ENCODE measurements at places on chromosomes 1 and 21.

DNA sequence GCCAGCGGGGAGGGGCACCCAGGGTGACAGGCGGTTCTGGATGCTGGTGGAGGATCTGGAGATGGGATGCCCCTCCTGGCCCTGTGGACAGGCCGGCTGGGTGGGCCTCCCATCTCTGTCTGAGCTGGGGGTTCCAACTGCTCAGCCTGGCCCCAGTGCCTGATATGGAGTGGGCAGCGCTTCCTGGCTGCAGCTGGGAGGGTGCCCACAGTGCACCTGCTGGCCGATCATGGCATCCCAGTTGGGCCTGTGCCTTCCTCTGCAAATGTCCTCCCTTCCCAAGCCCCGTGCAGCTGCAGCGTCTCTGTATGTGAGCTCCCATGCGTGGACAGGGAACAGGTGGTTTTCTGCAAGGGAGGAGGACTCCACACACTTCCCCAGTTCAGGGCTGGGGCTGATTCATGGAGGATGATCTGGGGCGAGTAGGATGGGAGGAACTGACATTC, 2.1 kb downstream of the PFKL start:
- no peak for DNase-seq

DNA sequence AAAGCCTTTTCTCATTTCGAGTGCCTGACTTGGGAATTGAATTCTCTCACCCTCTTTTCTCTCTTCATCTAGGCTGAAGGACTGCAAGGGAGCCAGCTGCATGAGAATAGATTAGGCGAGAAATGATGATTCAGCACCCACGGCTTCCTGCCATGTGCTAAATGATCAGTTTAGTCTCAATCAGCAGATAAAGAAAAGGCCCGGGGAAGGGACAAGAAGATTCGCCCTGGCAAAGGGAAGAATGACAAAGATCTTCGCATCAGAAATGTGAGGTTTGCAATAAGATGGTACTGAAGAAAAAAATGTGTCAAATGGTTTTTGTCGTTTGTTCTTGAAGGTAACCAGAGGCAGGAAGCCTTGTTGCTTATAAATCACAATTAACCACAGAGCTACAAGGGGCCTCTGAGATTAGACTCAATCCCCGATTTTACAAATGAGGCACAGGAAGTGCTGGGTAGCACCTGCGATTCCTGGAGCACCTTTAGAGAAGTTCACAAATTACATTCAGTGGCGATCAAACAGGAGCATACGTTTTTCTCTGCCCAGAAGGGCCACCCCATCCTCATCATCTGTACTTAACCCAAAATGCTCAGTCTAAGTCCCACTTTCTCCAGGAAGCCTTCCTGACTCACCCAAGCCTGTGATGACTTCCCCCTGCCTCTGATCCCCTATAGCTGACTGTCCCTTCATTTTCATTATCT, 183.4 kb downstream of the ZNF281 start:
- DNase-seq, result no peak

DNA sequence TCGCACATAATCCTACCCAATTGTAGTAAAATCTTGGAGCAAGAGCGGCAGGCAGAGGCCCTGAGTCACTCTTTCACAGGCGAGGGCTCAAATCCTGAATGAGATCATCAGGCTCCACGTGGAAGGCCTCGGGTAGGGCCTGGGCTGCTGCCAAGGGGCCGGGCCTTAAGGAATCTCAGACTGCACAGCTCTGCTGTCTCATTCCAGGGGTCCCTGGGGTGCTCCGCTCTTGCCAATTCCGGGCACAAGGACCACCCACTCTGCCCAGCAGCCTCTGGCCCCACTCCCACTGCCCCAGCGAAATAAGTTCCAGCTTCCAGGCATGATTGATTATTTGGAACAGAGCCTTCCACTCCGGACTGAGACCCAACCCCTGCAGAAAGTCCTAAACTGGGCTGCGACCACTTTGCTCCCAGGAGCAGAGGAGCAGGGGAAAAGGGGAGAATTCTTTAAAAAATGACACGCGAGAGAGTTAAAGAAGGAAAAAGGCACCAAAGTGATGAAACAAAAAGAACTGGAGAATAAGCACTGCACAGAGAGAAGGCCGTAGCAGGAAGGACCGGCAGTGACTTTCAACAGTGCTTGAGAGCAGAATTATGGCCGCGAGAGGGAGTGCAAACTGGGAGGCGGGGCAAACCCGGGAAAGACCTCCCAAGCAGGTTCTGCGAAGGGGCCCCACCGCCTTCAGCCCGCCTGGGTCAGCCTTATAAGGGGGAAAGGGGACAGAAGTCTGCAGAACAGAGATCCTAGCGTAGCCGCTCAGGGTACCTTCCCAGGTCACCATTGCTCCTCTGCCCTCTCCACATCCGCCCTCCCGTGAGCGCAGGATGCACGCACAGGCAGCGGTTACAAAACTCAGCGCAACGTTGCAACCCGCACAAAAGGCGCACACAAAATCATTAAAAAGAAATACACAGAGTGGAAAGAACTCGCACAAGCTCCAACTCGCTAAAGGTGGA, 2.0 kb downstream of the ADAMTS1 start:
- peak; percentile 97 for DNase-seq

DNA sequence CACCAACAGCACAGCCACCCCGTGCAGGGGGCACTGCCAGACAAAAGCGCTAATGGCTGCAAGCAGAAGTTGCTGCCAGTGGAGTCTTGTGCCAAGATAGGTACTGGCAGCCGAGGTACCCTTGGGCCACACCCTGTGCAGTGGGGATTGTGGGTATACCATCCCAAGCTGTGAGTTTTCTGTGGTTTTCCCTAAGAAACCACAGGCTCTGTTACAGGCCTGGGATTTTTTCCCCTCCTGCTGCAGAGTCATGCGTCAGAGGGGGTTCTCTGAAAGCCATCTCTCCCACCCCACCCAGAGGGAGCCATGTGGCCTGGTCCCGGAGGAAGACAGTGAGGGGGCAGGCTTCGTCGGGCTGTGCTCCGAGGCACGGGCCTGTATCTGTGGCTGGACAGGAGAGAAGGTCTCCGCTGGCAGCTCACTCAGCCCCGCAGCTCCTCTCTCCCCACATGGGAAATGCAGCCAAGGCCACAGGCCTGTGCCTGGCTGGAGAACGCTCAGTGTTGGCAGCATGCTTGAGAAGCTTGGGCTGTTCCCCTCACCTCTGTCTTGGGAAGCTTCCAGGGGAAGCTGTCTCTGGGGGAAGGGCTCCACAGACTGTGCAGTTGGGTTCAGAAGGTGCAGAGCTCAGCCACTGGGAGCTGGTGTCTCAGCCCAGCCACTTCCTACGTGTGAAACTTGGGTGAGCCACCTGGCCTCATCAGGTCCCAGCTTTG, 42.5 kb downstream of the NEK2 start:
- peak; percentile 92 for DNase-seq

GRCh38 chr21:44885615-44886014, 12.1 kb upstream of the PTTG1IP start:
- DNase-seq, result no peak

GRCh38 chr1:227390525-227390924, 72.2 kb upstream of the CDC42BPA start:
- DNase-seq, result no peak

DNA sequence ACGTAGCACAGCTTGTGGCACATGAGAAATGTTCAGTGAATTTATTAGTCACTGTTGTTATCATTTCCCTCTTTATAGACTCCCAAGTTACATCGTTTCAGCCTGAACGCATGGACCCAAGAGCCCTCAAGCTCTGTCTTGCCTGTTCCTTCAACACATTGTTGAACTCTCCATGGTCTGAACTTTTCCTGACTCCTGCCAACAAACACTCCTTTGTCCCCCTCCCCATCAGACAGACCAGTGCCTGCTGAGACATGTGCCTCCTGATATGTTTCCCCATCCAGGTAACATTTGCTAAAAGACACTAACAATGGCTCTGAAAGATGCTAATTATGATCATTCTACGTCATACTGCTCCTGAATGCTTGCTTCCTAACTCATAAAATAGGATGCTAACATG, 108.7 kb upstream of the NFIA start:
- DNase-seq, result no peak

- DNase-seq, result no peak
Measured at GRCh38 chr21:26157801-26158200, 12.8 kb downstream of the APP start.

- no peak for DNase-seq
Measured at GRCh38 chr1:26032656-26033357, 11.2 kb downstream of the EXTL1 start.

- no peak for DNase-seq
Measured at GRCh38 chr1:228037401-228038386, 30.9 kb downstream of the WNT3A start.

- DNase-seq, result no peak
Measured at GRCh38 chr1:60747353-60747752, 335.0 kb upstream of the NFIA start.

- no peak for DNase-seq
Measured at GRCh38 chr1:172135076-172135672, 285.3 kb upstream of the C1orf105 start.

DNA sequence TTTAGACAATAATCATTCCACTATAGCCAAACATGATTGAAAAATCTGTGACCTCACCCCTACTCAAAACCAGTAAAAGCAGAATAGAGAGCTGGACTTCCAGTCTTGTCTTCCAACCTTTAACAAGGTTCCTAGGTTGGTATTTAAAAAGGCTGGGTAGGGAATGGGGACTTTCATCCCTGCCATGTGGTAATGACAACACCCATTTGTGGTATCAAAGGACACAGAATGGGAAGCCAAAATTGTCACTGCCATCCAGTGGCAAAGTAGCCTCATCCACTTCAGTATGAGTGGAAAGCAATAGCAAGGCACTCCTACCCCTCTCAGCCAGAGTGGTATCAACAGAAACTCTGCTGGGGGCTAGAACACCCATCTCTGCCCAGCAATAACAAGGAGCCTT, 33.9 kb downstream of the UCHL5 start:
- DNase-seq, result no peak

- no peak for DNase-seq
Measured at GRCh38 chr1:245926888-245927287, 580.2 kb downstream of the SMYD3 start.

DNA sequence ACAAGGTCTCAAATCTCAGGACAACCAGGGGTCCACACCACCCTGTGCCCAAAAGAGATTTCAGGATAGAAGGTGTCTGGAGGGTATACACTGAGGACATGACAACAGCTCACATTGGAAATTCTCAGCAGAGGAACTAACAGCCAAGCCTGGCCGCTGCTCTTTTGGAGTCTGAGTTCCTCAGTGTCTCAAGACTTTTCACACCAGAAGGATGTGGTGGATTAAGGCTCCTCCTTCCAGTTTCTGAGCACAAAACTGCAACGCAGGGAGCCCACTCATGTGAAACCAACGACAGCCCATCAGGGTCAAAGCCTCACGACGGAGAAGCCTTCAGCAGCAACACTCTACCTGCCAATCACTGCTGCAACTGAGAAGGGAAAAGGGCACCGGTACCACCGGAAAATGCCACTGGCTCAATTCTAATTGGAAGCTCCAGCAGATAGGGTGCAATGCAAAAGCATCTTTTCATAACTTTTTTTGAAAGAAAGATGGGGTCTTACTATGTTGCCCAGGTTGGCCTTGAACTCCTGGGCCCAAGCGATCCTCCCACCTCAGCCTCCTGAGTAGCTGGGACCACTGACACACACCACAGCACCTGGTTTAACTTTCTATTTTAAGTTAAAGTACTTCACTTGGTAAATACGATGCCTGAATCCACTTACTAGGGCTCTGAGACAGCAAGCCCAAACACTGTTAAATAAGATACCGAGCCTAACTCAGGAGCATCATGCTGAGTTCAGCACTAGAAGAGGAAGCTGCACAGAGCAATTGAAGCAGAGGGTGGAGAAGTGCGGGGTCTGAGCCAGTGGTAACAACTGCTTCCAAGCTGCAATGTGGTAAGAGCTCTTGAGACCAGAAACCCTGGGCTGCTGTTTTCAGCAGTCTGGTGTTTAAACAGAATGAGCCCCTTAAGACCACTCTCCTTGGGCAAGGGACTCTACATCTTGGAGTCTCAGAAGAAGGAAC, 7.8 kb downstream of the CAPZB start:
- DNase-seq, result no peak

- no peak for DNase-seq
Measured at GRCh38 chr1:172431204-172431603, 10.7 kb downstream of the C1orf105 start.

DNA sequence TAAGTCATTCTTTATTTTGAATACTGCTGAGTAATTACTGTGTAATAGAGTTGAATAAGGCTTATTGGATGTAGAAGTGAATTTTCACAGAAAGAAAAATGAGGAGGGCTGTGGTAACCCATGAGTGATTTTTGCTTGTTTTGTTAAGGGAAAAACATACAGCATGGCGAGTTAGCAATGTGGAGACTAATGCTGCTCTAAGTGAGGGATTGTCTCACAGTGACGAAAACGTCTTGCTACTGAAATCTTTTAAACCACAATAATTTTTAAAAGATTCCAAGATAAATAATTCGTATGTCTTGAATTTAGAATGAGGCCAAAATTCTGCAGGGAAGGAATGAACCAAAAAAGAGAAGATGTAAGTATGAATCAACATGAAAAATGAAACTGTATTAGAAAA, 16.2 kb upstream of the PLA2G4A start:
- DNase-seq, result no peak

DNA sequence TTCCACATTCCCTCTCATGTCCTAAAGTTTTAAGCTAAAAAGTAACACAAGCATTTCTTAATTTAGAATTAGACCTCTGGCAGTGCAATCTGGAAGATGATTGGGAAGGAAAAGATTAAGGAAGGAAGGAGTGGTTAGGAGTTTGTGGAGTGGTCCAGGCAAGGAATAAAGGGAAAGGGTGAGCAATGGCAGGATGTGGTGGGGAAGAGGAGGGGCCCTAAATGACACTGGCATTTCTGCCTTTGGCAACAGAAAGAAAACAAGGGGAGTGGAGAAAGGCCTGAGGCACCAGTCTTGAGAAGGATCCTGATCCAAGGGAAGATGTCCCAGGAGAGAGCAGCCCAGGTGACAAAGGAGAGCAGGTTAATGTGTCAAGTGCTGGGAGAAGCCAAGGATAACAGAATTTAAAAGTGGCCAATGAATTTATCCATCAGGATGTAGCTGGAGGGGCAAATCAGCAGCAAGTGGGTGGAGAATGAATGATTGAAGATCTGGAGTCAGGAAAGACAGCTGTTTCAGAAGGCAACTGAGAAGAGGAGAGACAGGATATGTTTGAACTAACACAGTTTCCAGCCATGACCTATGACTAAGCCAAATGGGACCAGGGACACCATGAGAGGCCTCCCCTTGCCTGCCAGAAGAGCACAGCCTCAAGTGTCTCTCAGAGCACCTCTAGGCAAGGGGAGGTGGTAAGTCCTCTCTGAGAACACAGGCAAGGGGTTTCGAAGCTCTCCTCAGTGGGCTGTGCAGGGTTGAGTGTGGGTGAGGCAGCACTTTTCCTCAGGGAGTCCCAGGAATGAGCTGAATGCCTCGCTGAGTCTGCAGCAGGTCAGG, 20.9 kb upstream of the LY9 start:
- DNase-seq, result peak; percentile 40

- DNase-seq, result peak; percentile 33
Measured at GRCh38 chr1:117237726-117238381, 27.1 kb upstream of the VTCN1 start.

GRCh38 chr1:208180421-208180820, 63.8 kb downstream of the PLXNA2 start:
- DNase-seq, result no peak

- no peak for DNase-seq
Measured at GRCh38 chr21:42277593-42277992, 37.6 kb downstream of the TFF3 start.

GRCh38 chr1:93463960-93464359, 16.0 kb downstream of the FNBP1L start:
- DNase-seq, result no peak

GRCh38 chr1:181910905-181911304, 150.6 kb downstream of the ZNF648 start:
- DNase-seq, result no peak

GRCh38 chr1:35691080-35691479, 27.6 kb downstream of the C1orf216 start:
- no peak for DNase-seq

- peak; percentile 46 for DNase-seq
Measured at GRCh38 chr1:78274814-78275213, 216.0 kb upstream of the PTGFR start.

Data from H4 (cell line).